ENCODE measurements at places on chromosomes 6 and 20.

GRCh38 chr6:106557837-106558236, 71.5 kb downstream of the RTN4IP1 start:
- DNase-seq, result no peak

GRCh38 chr6:152368751-152369624, 268.2 kb downstream of the SYNE1 start:
- DNase-seq, result peak; percentile 70

GRCh38 chr6:25717866-25718740, 36.4 kb upstream of the SLC17A4 start:
- DNase-seq, result no peak

DNA sequence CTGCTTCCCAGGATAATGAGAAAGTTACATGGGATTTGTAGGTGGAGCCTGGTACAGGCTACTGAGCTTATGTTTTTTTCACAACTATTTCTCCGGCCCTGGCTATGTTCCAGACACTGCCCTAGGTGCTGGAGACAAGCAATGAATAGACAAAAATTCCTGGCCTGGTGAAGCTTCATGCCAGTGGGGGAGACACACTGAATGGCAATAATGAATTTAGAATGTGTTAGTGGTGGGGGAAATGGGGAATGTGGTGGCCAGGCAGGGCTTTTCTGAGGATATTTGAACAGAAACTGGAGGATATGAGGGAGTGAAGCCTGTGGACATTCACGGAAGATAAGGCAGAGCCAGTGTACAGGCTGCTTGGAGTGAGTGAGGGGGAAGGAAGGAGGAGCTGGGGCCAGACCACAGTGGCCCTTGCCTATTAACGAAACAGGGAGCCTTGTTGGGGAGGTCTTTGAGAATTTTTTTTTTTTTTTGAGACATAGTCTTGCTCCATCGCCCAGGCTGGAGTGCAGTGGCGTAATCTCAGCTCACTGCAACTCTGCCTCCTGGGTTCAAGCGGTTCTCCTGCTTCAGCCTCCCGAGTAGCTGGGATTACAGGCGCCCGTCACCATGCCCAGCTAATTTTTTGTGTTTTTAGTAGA, 6.6 kb downstream of the FOXS1 start:
- no peak for DNase-seq

DNA sequence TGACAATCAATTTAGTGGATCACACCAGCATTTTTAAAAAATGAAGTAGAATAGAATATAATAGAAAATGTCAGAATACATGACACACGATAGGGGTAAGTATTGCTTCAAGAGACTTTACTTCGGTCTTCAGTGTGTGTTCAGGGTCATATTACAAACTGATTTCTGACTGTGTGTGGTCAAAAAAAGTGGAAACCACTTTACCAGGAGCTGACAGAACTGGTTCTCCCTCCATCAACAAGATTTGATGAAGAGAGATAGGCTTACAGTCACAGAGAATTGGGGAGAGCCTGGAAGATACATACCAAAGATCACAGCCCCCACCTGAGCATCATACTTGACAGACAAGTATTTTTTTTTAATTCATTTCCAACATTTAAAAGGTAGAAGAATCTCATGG, 21.7 kb downstream of the ARMC2 start:
- no peak for DNase-seq

GRCh38 chr6:35165630-35166071, 24.5 kb upstream of the TCP11 start:
- DNase-seq, result no peak

DNA sequence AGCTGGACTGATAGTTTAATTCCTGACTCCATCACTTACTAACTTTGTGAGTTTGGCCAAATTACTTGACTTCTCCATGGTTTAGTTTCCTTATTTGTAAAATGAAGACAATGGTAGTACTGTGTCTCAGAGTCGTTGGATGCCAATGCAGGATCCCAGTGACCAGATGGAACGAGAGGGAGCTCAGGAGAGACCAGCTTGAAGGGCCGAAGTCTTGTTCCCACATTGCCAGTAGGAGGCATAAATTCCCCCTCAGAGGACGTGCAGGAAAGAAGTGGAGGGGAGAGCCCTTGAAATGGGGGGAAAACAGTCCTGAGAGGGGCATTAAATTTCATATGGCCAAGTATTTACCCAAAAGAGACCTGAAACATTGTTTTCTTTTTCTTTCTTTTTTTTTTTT, 2.1 kb upstream of the MUC22 start:
- DNase-seq, result no peak

GRCh38 chr6:15387118-15387517, 141.2 kb downstream of the JARID2 start:
- no peak for DNase-seq

DNA sequence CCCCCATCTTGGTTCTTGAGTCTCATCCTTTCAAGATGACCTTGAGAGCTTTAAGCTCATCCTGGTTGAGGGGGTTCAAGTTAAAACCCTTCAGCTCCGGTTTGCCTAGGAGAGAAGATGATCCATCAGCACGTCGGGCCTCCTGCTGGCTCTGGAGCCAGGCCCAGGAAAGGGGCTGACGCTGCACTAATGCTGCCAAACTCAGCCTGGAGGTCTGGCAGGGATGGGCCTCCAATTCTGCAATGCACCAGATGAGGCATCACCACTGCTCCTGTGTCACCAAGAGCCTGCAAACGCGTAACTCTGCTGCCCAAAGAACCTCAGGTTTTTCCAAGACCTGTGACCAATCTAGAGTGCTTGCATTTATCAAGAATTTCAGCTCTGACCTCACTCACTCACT, 6.1 kb downstream of the PDRG1 start:
- DNase-seq, result peak; percentile 53

DNA sequence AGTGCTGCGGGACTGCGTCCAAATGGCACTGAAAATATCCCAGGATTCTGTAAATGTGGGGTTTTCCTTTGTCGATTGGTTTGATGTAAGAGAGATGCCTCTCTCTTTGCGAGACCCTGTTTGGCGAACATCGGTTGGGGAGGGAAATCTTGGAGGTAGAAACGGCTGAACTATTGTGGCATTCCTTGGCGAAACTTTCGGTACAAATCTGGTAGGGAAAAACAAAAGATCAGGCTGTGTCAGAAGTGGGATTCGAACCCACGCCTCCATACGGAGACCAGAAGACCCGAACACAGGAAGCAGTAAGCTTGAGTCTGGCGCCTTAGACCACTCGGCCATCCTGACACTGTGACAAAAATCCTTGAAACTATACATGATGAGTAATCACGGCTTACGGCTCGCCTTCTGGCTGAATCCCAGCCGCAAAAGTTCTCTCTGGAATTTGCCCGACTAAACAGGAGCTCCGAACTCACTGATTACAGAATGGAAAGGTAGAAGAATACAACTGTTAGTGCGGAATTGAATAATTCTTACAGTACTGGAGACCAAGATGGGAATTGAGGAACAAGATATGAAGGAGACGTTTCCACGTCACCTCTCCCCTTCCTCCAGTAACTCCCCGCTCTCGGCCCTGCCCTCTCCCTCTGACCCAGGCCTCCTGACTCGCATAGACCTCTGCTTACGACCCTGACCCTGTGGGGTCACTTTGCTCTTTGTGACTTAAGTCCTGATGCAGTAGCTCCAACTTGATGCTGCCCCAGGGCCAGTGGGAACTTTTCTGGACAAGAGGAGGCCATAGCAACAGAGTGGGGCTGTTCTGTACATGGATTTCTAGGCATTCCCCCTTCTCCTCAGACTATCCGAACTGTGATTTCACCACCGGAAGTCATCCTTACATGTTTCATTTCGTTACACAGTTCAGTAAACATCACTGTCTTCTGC, 132.8 kb upstream of the ZNF184 start:
- no peak for DNase-seq

GRCh38 chr20:52103913-52104545, 87.5 kb downstream of the ZFP64 start:
- no peak for DNase-seq

GRCh38 chr6:92376691-92377090, 1042.7 kb downstream of the EPHA7 start:
- DNase-seq, result no peak

DNA sequence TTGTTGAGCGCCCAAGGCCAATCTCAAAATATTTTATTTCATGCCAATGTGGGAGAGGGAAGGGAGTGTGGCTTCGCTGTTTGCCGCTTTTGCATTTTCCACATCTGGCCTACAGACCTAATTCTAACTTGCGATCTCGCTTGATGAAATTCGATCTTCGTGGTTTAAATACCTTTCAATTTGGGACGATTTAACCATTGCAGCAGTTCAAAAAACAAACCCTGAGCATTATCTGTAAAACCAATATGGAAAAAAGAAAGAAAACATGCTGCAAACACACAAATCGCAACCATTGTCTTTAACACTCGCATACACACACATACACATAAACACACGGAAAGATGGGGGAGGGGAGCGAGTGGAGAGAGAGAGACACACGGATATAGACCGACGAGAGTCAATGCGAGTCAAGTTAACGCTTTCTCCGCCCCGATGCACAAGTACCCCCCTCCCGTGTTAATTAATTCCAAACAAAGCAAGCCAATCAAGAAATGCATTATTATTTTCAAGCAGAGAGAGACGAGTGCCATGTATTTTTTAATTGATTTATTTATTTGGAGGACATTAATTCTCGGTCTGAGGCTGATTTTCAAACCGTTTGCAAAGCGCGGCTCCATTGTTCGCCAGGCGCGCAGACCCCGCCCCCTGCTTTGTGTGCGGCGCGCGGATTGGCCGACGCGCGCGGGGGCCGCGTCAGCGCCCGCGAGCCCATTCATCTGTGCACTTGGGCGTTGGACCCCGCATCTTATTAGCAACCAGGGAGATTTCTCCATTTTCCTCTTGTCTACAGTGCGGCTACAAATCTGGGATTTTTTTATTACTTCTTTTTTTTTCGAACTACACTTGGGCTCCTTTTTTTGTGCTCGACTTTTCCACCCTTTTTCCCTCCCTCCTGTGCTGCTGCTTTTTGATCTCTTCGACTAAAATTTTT, at the start of gene MARCKS:
TSS of gene MARCKS (plus strand) at position 721 of the 931 bp plus-strand sequence. CDS start 401 bp downstream, outside the sequence.
- DNase-seq, result peak; percentile 60

DNA sequence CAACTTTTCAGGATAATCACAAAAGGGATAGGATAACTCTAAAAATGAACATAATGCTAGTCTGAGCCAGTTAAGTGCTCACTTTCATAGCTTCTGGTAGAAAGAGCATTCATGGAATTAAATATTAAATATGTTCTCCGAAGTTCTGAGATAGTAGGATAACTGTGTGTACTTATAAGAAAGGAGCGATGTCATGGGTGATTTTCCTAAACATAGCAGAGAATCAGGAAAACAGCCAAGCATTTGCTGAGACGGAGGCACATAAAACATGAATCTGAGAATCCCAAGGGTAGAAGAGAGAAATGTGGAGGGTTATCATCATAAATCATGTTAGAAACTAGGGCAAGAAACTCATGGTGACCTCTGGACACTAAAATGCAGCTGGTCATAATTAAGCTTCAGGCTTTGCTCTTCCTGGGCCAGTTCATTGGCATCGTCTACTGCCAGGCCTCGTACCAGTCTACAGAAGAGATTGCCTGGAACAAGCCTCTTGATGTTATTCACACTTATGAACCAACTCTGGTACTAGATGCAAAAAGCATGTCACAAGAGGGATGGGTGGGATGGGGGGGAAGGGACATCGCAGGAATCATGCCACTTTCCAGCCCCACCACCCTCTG, 436.6 kb downstream of the PRKN start:
- DNase-seq, result no peak

- DNase-seq, result no peak
These were observed 263.5 kb upstream of the TAB2 start for GRCh38 chr6:149053848-149054558.

DNA sequence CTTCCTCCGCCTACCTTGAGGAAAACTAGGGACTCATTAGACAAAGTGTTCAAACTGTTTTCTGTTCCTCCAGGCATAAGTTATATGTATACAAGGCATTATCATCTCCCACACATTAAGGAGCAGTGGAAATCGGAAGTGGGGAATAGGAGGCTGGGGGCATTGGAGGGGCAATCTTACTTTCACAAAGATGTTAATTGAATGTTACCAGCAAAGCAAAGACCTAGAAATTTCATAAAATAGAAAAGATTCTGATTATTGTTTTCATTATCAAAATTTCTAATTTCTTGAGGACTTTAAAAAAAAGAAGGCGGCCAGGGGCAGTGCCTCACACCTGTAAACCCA, 501.7 kb upstream of the JARID2 start:
- DNase-seq, result no peak

GRCh38 chr6:87660226-87660911, 41.7 kb downstream of the AKIRIN2 start:
- DNase-seq, result peak; percentile 32

DNA sequence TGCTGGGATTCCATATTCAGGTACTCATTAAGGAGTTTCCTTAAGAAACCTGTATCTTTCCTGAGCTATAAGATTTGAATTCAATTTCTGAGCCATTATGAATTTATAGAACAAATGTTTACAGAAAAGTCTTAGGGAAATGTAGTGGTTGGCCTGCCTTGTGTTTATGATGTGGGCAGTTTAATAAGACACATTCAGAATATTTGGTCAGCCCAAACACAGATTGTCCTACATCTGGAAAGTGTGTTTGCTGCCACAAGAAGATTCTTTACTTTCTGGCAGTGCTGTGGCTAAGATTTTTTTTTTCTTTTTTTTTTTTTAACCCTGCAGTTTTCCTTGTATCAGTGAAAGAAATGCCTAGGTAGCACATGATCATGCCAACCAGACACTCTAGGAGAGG, 15.2 kb downstream of the TBX18 start:
- DNase-seq, result no peak

GRCh38 chr20:10061641-10062040, 26.9 kb downstream of the ANKEF1 start:
- DNase-seq, result no peak

DNA sequence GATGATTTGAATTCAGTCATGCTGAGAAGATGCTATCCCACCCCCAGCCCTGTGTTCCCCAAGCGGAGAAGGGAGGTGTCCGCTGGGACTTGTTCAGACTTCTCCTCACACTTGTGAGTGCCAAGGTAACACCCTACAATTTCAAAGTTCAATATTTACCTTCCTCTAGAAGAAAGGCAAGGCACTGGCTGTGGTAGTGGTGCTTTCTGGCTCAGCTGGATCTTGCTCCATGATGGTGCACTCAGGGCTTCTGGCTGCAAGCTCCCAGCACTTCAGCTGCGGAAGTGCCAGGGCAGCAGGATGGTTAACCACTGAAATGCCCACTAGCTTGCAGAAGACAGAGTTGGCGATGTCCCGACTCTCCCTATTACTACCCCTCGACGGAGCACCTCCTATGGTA, 135.4 kb downstream of the MTFR2 start:
- no peak for DNase-seq

GRCh38 chr20:13990465-13990864, at the start of gene SEL1L2:
TSS of gene SEL1L2 (minus strand) at chr20:13990614. CDS start at chr20:13990534, 80 bp downstream.
- DNase-seq, result no peak

GRCh38 chr20:61127311-61128039, 124.6 kb upstream of the CDH4 start:
- DNase-seq, result no peak

GRCh38 chr6:108250240-108250866, 10.5 kb downstream of the SNX3 start:
- DNase-seq, result no peak

- no peak for DNase-seq
These were observed 18.2 kb upstream of the LAMP5 start for GRCh38 chr20:9496155-9496554.

Data from gastrocnemius medialis (tissue), 4 donors.